ENCODE measurements at places on chromosomes 16 and 17.

GRCh38 chr16:81680444-81681275 lies 98.4 kb upstream of the PLCG2 start:
- no peak for DNase-seq

DNA sequence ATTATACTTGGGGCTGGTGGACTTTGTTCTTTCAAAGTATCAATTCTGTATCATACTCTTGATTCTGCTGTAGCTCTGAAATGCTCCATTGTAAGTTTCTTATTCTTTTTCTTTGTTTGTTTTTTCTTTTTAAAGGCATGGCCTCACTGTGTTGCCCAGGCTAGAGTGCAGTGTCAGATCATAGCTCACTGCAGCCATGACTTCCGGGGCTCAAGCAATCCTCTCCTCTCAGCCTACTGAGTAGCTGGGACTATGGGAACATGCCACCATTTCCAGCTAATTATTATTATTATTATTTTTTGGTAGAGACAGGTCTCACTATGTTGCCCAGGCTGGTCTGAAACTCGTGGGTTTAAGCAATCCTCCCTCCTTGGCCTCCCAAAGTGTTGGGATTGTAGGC lies 38.9 kb upstream of the METTL9 start:
- DNase-seq = no peak

DNA sequence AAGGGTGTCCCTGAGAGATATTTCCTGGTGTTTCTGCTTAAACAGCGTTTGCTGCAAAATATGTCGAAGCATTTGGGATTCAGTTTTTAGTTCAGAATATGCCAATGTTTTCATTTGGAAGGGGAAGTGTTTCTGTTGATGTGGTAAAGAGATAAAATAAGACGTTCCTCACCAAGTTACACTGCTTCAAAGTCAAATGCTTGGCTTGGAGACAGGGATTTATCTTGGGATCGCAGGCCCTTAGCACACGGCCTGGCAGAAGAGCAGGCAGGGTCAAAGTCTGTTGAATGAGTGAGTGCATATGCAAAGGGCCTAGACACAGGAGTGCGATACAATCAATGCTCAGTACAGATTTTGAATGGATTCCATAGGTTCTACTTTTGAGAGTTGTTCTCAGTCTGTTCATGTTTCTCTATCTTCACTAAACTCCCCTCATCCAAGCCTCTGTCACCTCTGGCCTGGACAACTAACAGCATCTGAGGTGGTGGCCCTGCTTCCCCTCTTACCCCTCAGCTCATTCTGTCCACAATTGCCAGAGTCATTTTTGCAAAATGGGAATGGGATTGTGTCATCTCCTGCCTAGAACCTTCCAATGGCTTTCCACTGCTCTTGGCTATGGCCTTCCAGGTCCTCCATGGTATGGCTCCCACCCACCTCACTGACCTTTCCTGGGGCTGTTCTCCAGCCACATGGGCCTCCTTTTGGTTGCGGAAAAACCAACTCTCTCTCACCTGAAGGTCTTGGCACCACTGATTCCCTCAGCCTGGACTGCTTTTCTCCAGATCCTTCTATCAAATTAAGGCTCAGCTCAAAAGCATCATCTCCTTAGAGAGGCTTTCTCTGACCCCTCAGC lies 3.2 kb downstream of the DEXI start:
- DNase-seq = no peak

DNA sequence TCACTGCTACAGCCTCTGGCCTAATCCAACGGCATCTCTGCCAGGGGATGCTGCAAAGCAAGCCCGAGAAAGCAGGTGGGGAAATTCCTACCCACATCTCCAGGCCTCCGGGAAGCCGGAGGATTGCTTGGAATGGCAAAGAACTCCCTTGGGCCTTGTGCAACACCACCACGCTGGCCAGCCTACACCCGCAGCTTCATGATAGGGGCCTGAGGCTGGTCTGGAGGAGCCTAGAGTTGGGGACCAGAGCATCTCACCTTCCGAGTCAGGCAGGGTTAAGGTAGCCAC lies 20.3 kb downstream of the GGA3 start:
- DNase-seq = no peak

DNA sequence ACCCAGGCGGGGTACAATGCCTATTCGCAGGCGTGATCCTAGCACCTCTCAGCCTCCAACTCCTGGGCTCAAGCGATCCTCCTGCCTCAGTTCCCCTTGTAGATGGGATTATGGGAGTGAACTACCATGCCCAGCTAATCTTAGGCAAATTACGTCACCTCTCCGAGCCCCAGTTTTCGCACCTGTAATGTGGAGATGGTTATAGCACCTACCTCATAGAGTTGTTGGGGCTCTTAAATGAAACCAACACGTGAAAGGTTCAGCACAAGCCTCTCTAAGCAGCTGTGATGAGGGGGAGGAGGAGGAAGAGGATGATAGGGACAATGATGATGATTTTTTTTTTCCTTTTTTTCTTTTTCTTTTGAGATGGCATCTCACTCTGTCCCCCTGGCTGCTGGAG lies 59.9 kb downstream of the ABR start:
- DNase-seq = no peak

DNA sequence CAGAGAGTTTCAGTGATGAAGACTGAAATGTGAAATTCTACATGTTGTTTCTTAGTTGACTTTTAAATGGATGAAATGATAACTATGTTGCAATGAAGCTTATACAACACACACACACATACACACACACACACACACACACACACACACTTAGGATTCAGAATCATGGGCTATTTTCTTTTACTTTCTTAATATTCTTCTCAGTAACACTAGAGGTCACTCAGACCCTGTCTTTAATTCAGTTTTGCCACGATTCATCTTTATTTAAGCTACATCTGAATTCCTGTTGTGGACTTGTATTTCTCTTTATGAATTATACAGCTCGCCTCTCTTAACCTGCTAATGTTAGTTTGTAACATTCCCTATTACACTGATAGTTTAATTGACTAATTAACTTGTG lies 109.6 kb upstream of the GOT2 start:
- DNase-seq = no peak

DNA sequence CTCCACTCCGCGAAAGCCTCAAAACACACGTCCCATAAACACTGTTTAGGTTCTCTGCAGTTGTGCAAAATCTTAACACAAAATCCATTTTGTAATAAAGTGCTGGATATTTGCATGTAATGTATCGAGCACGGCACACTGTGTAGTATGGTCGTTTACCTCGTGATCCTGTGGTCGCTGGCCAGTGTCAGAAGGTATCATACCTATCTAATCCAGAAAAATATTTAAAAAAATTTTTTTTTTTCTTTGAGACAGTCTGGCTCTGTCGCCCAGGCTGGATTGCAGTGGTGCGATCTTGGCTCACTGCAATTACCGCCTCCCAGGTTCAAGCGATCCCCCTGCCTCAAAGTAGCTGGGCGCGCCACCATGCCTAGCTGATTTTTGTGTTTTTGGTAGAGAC lies 996 bp downstream of the RPL38 start:
- no peak for DNase-seq

DNA sequence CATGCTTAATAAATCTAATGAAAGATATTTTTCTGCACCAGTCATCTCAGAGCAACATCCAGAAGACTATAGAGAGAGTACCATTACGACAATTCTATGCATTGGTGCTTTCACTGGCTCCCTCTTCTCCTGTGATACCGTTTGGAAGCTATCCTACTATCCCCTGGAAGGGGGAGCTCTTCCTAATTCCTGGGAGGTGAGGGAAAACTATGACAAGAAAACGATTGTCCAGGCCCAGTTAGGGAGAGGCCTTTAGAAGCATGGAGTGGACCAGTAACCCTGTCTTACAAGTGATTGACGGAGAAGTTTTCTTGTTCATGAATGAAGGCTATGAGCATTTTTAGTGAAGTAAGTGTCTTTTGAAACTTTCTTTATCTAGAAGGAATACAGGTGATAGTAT lies 150.2 kb downstream of the TANC2 start:
- DNase-seq = no peak

- DNase-seq = no peak
These were observed 27.9 kb downstream of the KATNB1 start for GRCh38 chr16:57763285-57764005.

- no peak for DNase-seq
These were observed 5.7 kb downstream of the MATCAP1 start for GRCh38 chr16:67177743-67178699.

DNA sequence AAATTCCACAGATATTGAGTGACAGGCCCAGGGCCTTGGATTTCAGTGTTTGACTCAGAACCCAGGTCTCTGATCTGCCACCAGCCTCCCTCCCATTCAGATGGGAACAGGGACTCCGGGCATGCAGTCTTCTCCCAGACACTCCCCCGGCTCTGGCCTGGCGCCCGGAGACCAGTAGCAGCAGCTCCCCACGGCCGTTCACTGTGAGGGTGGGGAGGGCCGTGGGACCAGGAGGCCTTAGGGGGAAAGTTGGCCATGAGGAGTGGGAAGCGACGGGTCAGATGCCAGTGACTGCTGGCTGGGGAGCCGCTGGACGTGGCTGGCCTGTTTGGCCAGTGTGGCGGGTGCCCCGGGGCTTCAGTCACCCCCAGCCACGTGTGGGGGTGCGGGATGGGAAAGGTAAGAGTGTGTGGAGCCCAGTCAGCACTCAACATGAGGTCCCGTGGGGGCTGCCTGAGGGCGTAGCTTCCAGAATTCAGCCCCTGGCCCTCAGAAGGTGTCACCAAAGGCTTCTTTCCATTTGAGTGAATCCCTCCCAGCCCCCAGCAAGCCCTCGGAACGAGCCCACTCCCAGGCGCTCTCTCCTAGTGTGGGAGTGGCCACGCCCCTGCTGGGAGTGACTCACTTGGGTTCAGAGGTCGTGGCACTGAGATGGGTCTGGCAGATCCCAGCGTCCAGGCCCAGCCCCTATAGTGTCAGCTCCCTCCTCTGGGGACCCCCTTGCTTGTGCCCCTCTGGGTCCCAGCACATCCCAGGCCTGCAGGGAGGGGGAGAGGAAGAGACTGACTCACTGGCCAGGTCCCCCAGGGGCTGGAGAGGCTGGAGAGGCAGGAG lies 309.4 kb downstream of the SEC14L1 start:
- no peak for DNase-seq

GRCh38 chr16:3718019-3718391 lies 681 bp upstream of the TRAP1 start:
- DNase-seq = no peak

- DNase-seq = no peak
These were observed 26.6 kb downstream of the GSE1 start for GRCh38 chr16:85639529-85640253.

GRCh38 chr17:68401288-68401687 lies 56.0 kb downstream of the WIPI1 start:
- no peak for DNase-seq

DNA sequence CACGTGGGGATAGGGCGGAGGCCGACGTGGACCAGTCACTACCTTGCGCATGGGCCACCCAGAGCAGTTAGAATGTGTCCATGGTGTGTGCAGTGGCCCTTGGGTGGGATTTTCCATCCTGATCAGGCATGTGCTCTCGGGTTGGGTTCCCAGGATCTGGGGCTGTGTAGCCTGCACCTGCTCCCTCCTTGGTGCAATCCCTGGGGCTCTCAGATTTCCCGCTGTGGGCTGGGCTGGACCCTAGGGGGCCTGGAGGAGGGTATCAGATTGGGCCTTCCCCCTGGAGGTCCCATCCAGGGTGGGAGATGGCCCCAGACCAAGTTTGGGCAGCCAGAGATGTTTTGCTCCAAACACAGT lies 1.3 kb downstream of the SMTNL2 start:
- no peak for DNase-seq

DNA sequence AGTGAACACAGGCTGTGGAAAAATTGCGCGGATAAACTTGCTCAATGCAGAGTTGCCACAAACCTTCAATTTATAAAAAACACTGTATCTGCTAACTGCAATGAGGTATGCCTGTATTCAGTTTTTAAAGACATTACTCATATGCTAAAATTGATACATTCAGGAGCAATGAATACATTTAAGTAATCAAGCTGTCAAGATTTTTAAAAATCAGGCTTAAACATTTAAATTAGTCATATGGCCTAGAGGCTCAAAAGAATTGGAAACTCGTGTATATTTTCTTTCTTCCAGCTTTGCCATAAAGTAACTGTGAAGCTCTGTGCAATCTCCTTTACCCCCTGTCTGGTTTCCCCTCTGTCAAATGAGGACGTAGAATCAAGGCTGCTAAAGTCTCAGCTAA lies 4.1 kb downstream of the SYNRG start:
- DNase-seq = no peak

DNA sequence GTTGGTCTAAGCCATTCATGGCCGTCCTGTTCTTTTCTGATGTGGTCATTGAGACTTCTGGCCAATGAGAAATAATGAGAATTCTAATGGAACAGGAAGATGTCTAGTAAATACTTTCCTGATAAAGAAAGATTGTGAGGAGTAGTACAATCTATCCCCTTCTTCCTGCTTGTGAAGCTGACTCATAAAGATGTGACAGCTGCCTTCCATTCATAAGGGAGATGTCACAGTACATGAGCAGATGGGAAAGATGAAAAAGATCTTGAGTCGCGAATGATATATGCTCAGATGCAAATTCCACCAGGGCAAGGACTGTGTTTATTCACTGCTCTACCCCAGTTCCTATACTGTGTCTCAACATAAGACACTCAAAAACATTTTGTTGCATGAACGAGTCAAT lies 111.7 kb upstream of the FOXF1 start:
- no peak for DNase-seq

GRCh38 chr17:49965524-49965909 lies 3.5 kb upstream of the DLX4 start:
- no peak for DNase-seq

- DNase-seq = no peak
These were observed 8.3 kb downstream of the CFAP97D1 start for GRCh38 chr17:43788540-43788939.

GRCh38 chr16:49857423-49858181 lies 1.7 kb upstream of the ZNF423 start:
- DNase-seq = no peak

GRCh38 chr17:27819145-27819544 lies 18.8 kb upstream of the NOS2 start:
- no peak for DNase-seq

DNA sequence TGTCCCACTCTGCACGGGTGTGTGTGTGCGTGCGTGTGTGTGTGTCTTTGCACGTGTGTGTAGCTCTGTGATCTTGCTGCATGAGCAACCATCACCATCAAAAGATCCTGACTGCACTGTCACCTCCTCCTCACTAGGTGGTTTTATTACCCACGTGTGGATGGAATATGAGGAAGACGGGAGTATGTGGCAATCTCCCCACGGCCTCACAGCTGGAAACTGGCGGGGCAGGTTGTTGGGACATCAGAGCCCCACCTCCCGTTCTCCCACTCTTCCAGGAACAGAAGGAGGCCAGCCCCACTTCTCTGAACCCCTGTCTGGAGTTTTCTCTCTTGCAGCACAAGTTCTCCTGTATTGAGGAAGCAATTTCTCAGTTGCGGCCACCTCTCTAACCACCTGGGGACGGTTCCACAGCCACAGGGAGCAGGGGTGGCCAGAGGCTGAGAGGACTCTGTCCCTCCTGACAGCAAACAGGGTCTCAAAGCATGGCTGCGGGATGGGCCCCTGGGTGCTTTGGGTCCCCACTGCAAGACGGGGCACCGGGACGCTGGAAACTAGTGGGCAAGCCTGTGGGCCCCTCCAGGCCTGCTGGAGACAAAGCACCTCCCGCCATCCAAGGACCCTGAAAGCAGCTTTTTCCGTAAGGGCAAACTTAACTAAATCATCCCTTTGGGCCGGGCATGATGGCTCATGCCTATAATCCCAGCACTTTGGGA lies 27.9 kb upstream of the ATP2C2 start:
- DNase-seq = no peak
